ENCODE measurements at places on chromosomes 2 and 18.

DNA sequence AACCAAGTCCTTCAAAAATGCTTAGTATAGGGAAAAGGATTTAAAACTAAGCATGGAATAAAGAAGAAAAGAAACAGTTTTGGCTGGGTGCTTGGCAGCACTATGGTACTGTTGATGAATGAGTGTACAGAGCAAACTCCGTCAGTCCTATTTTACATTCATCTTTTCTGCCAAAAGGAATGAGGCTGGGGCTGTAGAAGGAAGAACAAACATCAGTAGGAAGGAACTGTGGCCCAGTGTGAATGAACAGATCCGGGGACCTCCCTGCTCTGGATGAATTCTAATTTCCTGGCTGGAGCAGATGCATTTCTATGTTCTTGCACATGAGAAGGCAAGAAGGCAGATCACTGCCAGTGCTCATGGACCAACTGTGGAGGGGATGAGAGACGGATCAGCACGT lies 474.0 kb upstream of the MEIS1 start:
- DNase-seq = no peak

- DNase-seq = no peak
These were observed 65.3 kb upstream of the OTOS start for GRCh38 chr2:240205772-240206171.

DNA sequence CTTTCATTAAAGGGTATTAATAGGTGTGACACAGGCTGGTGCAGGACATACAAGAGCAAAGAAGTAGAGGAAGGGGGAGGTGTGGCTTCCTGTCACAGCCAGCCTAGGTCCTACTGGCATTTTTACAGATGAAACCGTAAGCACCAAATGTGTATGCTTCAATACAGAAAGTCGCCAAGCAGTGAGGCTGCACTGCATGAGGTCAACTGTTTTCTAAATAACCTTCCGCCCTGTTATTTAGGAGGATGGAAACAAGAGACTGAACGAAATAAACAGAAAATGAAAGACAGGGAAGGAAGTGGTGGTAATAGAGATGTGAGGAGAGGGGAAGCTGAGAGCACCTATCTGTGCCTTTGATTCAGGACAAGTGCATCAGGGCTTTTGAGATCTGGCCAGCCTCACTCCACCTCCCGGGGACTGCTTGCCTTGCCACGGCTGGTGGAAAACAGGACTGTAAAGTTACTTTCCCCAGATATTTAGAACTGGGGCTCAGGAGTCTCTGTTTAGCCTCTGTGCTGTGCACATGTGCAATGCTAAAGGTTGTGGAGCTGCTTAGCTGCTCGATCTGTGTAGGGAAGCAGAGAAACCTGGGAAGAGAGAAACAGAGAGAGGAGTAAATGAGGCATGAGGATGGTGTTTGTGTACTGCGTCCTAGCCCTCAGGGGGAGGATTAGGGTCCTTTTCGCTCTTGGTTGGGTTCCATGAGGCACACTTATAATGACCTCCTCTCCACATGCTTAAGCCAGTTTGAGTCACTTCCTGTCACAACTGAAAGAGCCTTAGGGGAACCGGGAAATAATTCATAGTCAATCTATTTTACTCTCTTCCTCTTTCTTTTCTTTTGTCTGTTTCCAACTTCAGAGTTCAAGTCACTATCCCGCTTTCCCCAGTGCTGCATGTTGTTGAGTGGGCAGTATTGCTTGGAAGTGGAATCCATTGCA lies 62.3 kb upstream of the BOD1L2 start:
- no peak for DNase-seq

DNA sequence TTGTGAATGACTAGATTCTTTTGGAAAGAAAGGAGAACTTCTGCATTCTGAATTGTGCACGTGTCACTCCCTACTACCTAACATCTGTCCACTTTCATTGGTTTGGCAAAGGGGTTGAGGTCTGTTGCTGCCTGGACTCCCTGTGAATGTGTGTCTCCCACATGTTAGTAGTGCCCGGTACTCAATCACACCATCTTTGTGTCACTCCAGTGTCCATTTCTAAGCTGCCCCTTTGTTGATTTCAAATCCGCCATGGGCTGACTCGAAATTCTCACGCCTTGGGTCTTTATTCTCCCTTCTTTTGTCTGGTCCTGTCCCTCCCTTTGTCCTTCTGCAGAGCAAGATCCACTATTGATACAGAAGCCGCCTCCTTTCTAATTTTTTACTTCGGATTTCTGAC lies 7.5 kb downstream of the DPYSL5 start:
- DNase-seq = no peak

- DNase-seq = no peak
These were observed 24.9 kb downstream of the CCNT2 start for GRCh38 chr2:134943540-134943939.

- no peak for DNase-seq
These were observed 64.7 kb downstream of the EMILIN2 start for GRCh38 chr18:2911533-2911932.

DNA sequence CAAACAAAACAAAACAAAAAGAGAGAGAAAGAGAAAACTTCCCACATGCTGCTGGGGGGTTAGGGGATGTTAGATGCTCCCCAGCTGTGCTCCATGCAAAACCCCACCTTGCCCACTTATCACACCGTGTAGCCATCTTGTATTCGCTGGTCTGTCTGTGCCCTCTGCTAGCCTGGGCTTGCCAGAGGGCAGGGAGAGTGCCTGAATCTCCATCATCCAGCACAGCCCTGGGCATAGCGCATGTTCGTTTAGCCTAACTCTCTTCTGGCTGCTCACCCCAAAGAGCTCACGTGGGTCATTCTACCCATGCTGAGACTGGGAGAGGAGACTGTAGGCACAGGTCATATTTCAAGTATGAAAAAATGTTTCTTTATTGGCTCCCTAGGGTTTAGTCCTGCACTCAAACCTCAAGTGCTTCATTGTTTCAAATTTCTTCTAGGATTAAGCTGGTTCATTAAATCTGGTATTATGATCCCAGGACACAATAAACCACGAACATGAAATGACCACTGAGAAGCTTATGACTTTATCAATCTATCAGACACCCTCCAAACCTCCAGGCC lies 100.5 kb downstream of the KCNF1 start:
- DNase-seq = no peak

GRCh38 chr18:76252139-76252538 lies 242.9 kb downstream of the ZNF516 start:
- no peak for DNase-seq

GRCh38 chr18:9683418-9684396 lies 24.4 kb upstream of the RAB31 start:
- DNase-seq = no peak

GRCh38 chr2:137187216-137187615 lies 421.9 kb downstream of the THSD7B start:
- no peak for DNase-seq

GRCh38 chr18:6920099-6920955 lies 190.8 kb downstream of the ARHGAP28 start:
- no peak for DNase-seq

GRCh38 chr2:61266632-61267505 lies 104.9 kb downstream of the C2orf74 start:
- DNase-seq = no peak

Data from cerebellar nuclear complex (tissue), 1 donor.